ENCODE measurements at places on chromosomes 3 and 15.

- H3K4me1 ChIP-seq: no peaks in the 10 kb centered on the region
- no peaks in the 10 kb centered on the region for H3K27me3 ChIP-seq
- H3K27ac ChIP-seq: no peak overlapping the region
- DNase-seq: no peak
Observed at GRCh38 chr3:50120364-50121071, 31.8 kb downstream of the RBM5 start.

- H3K36me3 ChIP-seq: no peaks in the 10 kb centered on the region
- no peak overlapping the region for H3K4me3 ChIP-seq
- no peaks in the 10 kb centered on the region for H3K27me3 ChIP-seq
- no peaks in the 10 kb centered on the region for H3K4me1 ChIP-seq
Observed at GRCh38 chr15:78243491-78243941, 9.2 kb upstream of the ACSBG1 start.

DNA sequence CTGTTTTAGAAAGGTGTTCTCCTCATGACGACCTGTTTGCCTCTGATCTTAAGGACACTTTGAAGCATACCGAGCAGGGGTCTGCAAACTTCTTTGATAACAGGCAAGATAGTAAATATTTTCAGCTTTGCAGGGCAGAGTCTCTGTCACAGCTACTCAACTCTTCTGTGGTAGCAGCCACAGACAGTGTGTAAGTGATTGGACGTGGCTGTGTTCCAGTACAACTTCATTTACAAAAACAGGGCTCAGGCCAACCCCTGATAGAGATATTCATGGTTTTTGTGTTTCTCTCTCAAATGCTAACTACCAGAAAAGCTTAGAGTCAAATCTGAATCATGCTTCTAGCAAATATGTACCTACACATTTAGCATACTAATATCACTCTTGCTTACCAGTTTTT lies 51.5 kb downstream of the TGFBR2 start:
- peaks cover 61% of the 10 kb centered on the region for H3K36me3 ChIP-seq
- H3K4me3 ChIP-seq: peak overlapping the region; percentile 36

DNA sequence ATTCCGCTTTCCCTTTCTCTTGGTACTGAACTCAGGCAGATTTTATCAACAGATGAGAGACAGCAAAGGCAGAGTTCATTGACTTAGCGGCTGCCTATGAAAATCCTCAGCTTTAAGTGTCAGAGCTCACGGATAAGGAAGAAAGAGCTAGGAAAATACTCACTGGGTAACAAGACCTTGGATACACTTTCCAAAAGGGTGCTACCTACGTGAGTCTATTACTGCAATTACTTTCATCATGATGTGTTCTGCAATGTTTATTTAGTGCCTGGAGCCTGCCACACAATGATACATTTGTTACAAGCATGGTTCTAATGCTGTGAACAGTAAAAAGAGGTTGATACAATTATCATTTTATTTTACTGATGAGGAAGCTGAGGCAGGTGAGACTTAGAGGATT lies 177.5 kb downstream of the GRM7 start:
- DNase-seq: no peak
- H3K4me3 ChIP-seq: no peak overlapping the region
- H3K4me1 ChIP-seq: no peaks in the 10 kb centered on the region

GRCh38 chr3:55885721-55886120 lies 398.6 kb upstream of the WNT5A start:
- H3K4me1 ChIP-seq: no peaks in the 10 kb centered on the region
- H3K27me3 ChIP-seq: peaks cover 6% of the 10 kb centered on the region
- H3K27ac ChIP-seq: no peak overlapping the region

- no peak overlapping the region for H3K4me3 ChIP-seq
- no peaks in the 10 kb centered on the region for H3K36me3 ChIP-seq
- H3K27ac ChIP-seq: no peak overlapping the region
- H3K4me1 ChIP-seq: no peaks in the 10 kb centered on the region
- no peak for DNase-seq
Observed at GRCh38 chr15:98331676-98332075, 316.7 kb upstream of the IGF1R start.

- H3K4me3 ChIP-seq: no peak overlapping the region
- no peaks in the 10 kb centered on the region for H3K4me1 ChIP-seq
- DNase-seq: no peak
- H3K27ac ChIP-seq: no peak overlapping the region
- H3K27me3 ChIP-seq: peaks cover 10% of the 10 kb centered on the region
Observed at GRCh38 chr3:53773611-53774368, 72.4 kb downstream of the CHDH start.

- no peak overlapping the region for H3K27ac ChIP-seq
- no peak for DNase-seq
- no peaks in the 10 kb centered on the region for H3K4me1 ChIP-seq
- no peak overlapping the region for H3K4me3 ChIP-seq
- no peaks in the 10 kb centered on the region for H3K36me3 ChIP-seq
Observed at GRCh38 chr15:60795889-60796288, 316.9 kb upstream of the ICE2 start.

GRCh38 chr3:141234283-141234682 lies 2.7 kb downstream of the PXYLP1 start:
- H3K27ac ChIP-seq: peak overlapping the region; percentile 100
- peaks cover 67% of the 10 kb centered on the region for H3K36me3 ChIP-seq
- peaks cover 85% of the 10 kb centered on the region for H3K4me1 ChIP-seq
- DNase-seq: no peak

DNA sequence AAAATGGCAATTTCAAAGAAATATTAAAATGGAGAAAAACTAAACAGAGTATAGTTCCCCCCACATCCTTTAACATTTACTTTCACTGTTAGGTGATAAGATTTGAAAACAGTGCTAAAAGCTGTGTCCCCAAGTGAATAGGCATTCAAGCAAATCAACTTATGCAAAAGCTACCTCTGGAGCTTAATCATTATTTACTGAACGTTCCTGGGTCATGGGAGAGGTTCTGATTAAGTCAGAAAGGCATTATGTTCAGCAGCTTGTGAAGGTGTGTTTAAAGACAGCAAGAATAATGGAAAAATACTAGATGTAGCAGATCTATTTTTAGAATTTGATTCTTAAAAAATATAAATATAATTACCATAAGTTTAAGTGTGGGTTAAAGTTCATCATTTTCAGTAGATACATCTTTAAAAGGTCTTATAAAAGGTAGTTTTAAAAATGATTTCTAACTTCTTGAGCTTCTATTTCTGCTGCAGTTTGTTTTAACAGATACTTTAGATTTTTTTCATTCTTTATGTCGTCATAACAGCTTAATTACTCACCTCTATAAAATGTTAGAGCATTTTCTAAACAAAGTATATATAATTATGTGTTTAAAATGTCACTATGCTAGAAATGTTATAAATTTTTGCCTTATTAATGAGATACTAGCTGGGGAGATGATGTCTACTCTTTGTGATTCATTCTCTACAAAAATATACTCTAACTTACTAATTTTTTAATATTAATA lies 127.9 kb downstream of the MITF start:
- H3K36me3 ChIP-seq: no peaks in the 10 kb centered on the region
- no peak for DNase-seq
- no peak overlapping the region for H3K27ac ChIP-seq
- no peaks in the 10 kb centered on the region for H3K4me1 ChIP-seq

- no peak overlapping the region for H3K27ac ChIP-seq
- DNase-seq: no peak
- no peaks in the 10 kb centered on the region for H3K27me3 ChIP-seq
- peaks cover 3% of the 10 kb centered on the region for H3K4me1 ChIP-seq
Observed at GRCh38 chr3:118080889-118081288, 953.8 kb downstream of the IGSF11 start.

DNA sequence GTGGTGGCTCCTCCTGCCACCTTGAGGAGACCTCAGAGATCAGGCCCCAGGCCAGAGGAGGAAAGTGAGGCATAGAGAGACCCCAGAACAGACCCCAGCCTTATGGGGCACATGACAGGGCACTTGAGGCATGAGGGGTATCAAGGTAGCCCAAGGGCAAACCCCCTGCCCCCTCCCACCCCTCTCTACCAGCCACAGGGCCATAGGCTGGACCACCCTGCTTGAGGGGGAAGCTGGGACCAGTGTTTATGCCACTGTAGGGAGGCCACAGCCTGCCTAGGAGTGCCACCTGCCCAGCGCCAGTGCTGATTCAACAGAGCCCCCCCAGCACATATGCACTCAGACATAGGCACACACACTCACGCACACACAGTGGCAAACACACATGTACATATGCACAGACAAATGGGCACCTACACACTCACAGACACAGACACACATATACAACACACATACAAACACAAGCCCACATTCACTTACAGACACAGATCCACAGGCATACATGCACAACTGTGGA lies 10.3 kb downstream of the MYL3 start:
- no peaks in the 10 kb centered on the region for H3K36me3 ChIP-seq
- no peak overlapping the region for H3K27ac ChIP-seq
- no peak for DNase-seq
- H3K4me3 ChIP-seq: no peak overlapping the region
- H3K4me1 ChIP-seq: no peaks in the 10 kb centered on the region

DNA sequence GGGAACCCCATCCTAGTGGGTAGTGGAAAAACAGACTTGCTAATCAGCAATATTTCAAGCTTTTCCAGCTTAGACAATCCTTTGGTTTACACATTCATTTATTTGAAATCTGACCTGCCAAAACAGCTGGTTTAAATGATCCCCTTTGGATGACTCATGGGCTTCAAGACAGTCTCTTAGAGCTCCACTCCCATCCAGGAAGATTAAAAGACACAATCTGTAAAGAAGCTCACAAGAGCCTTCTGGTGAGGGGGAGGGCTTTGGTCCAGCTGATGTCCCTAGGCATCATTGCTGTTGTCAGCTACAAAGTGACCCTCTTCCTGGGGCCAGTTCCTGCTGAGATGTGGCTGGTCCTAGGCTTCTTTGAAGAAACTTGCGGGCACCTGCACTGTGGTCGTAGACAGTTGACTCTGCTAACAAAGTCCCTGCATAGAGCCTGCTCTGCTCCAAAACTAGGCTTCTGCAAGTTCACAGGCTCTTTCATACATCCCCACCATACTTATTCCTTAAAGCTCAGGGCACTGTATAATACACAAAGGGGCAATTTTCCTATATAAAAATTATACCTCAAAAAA lies 73.7 kb downstream of the IGSF11 start:
- H3K27me3 ChIP-seq: no peaks in the 10 kb centered on the region
- H3K4me3 ChIP-seq: no peak overlapping the region
- DNase-seq: no peak
- no peaks in the 10 kb centered on the region for H3K4me1 ChIP-seq

DNA sequence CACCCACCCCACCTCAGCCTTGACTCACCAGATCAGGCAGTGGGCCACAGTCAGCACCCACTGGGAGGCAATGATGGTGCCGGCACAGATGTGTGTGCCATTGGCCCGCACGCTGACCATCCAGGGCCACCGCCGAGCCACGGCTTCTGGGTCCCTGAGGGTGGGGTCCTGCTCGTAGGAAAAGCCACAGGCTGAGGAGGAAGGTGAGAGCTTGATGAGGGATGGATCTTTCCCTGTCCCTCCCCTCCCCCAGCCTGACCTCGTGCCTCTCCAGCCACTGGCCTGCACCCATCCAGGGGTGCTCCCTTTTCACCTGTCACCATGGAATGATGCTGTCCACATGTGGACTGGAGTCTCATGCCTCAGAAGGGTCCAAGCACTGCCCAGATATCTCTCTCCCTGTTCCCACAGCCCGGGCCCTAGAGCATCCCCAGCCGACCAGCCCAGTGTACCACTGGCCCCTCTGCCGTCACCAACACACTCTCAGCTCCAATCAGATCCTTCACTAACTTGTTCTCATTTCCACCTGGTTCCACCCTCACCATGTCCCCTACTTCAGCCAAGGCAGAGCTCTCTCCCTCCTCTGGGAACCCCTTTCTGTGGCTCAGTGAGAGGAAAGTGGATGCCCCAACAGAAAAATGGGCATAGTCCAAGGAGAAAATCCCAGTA lies 2.0 kb downstream of the PRSS50 start:
- no peaks in the 10 kb centered on the region for H3K27me3 ChIP-seq
- H3K4me3 ChIP-seq: no peak overlapping the region
- H3K36me3 ChIP-seq: no peaks in the 10 kb centered on the region
- H3K27ac ChIP-seq: no peak overlapping the region

DNA sequence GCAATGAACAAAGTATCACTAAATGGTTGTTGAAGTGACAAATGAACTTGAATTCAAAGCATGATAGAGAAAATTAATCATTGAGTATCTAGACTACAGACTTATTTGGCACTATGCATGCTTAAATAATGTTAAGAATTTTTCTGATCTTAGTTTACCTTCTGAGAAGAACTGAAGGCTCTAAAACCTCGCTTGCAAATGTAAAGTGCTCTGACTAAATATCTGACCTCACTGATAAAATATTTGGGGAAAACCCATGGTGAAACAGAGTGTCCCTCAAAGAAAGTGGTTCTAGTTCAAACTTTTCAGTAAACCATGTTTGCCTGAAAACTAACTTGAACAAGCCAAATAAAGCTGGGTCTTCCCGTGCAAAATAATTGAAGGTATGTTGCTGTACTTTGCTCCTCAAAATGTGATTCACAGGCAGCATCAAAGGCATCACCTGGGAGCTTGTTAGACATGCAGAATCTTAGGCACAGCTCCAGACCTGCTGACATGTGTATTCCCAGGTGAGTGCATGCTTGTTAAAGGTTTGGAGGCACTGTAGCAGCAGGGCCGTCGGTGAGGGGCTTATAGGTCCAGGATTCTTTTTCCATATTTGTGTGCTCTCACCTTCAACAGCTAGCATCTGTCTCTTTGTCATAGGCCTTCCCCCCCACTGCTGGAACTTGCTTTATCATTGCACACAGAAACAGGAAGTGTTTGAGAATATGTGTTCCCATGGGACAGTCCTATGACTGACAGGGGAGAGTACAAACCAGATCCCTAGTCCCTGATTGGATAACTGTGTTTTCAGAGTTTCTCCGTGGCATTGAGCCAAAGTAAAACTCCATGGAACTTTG lies 524.2 kb upstream of the LMCD1 start:
- H3K27ac ChIP-seq: no peak overlapping the region
- H3K4me3 ChIP-seq: no peak overlapping the region
- no peaks in the 10 kb centered on the region for H3K36me3 ChIP-seq

- no peaks in the 10 kb centered on the region for H3K4me1 ChIP-seq
- no peaks in the 10 kb centered on the region for H3K36me3 ChIP-seq
- no peak overlapping the region for H3K4me3 ChIP-seq
- DNase-seq: no peak
Observed at GRCh38 chr15:73782344-73782959, 29.3 kb upstream of the INSYN1 start.

GRCh38 chr3:124410471-124410870 lies 319.8 kb upstream of the UMPS start:
- H3K4me1 ChIP-seq: no peaks in the 10 kb centered on the region
- peaks cover 5% of the 10 kb centered on the region for H3K27me3 ChIP-seq
- no peak overlapping the region for H3K4me3 ChIP-seq
- H3K36me3 ChIP-seq: no peaks in the 10 kb centered on the region
- H3K27ac ChIP-seq: no peak overlapping the region

DNA sequence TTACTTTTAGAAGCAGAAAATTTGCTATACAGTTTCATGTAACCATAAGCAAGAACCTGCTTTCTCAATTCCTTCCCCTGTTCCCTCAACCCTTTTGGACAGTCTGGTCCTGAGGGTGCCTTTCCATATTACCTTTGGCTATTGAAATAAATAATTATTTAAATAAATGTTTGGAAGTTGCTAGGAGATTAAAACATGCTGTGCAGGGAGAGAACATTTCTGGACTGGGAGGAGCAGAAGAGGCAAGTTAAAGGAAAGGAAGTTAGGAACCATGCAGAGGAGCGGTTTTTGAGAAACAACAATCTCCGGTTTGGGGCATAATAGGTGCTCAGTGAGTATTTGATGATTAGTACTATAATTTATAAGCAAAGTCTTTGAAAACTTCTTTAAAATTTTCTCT lies 41.8 kb downstream of the ZNF609 start:
- H3K27me3 ChIP-seq: no peaks in the 10 kb centered on the region
- H3K27ac ChIP-seq: peak overlapping the region; percentile 77
- peaks cover 52% of the 10 kb centered on the region for H3K4me1 ChIP-seq

GRCh38 chr3:175965036-175965435 lies 1105.9 kb downstream of the NAALADL2 start:
- no peak for DNase-seq
- H3K27ac ChIP-seq: no peak overlapping the region
- no peaks in the 10 kb centered on the region for H3K4me1 ChIP-seq
